ENCODE measurements at places on chromosomes 6 and 20.
A peak's percentile ranks its signal among the peaks of the same experiment; 100 is the strongest.

DNA sequence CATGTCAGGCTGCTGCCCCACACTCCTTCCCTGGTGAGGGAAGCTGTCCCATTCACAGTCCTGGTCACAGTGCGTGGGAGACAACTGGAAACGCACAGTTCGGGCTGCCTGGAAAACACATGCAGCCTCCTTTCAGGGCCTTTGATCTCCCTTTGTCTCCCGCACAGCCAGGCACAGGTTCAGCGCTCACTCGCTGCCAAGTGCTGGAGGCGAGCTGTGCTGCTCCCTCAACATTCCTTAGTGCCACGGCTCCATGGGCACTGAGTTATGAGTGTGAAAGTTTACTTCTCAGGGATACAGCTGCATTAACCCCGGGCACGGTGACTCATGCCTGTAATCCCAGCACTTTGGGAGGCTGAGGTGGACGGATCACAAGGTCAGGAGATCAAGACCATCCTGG is 9.1 kb downstream of the YTHDF1 start:
- no peak for DNase-seq

DNA sequence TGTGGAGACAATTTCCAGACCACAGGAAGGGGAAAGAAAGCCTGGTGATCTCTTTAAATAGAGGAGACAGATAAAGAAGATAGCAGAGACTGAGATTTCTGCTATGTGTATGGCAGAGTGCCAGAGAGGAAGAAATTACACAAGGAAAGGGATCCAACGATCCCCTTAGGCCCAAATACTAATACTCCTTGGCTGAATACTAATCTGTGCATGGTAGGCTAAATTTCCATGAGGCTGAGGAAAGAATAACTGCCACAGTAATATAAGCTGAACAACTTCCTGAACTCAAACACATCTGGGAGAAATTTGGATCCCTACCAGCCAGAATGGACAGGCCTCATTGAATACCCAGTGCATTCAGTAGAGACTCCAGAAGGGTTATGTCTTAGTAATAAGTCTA is 83.3 kb upstream of the TNFAIP3 start:
- no peak for DNase-seq

DNA sequence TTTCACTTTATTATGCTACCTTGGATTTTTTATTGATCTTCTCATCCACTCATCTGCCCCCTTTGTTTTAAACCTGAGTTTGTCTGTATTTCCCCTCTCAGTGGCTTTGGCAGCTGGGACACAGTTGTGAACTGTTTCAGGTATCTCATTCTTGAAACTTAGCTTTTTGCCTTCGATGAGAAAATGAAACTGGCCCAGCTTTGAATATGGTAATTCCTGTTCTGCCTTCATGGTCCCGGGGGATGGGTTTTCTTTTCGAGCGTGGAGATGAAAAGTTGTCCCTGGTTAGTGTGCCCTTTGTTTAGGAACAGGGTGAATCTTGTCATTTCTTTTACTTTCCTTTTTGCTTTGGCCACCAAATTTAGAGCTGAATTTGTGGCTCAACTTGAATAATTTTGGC is 25.6 kb downstream of the DHX35 start:
- DNase-seq = no peak

GRCh38 chr6:158476389-158476788 is 83.5 kb upstream of the TMEM181 start:
- DNase-seq = no peak

- DNase-seq = no peak
Measured at GRCh38 chr6:168578036-168578435, 137.1 kb downstream of the SMOC2 start.

DNA sequence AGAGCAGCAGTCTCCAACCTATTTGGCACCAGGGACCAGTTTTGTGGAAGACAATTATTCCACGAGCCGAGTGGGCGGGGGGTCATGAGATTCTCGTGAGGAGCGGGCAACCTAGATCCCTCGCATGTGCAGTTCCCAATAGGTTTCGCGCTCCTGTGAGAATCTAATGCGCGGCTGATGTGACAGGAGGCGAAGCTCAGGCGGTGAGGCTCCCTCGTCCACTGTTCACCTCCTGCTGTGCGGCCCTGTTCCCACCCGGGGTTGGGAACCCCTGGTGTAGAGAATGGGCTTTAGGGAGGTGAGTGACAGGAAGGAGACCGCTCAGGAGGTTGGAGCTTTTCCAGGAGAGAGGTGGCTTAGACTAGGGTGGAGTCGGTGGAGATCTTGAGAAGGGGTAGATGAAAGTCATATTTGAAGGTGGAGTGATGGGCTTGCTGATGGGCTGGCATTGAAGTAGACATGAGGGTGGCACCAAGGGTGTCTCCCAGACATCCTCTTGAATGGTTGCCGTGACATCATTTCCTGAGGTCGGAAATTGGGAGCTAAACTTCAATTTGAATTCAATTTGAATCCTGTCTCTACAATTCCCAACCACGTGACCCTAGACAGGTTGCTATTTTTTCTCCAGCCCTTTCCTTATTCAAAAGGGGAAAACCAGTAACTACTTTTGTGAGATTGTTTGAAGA is 1.5 kb upstream of the RAD21L1 start:
- DNase-seq = no peak

- DNase-seq = peak; percentile 6
Measured at GRCh38 chr20:46930640-46931339, 36.1 kb downstream of the EYA2 start.

- DNase-seq = no peak
Measured at GRCh38 chr6:28311139-28311823, 24.7 kb downstream of the ZSCAN31 start.

GRCh38 chr20:13220904-13221297 is at the start of gene ISM1:
Gene ISM1 (plus strand): TSS chr20:13221274. CDS start chr20:13221777, 503 bp downstream.
- DNase-seq = no peak

DNA sequence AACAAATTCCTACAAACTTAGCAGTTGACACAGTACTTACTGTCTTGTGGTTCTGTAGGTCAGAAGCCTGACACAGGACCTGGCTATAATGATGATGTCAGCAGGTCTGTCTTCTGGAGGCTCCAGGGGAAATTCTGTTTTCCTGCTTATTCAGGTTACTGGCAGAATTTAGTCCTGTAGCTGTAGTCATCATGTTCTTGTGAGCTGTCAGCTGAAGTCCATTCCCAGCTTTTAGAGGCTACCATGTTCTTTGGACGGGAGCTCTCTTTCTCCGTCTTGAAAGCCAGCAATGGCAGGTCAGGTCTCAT is 99.2 kb downstream of the HIVEP1 start:
- DNase-seq = no peak

- no peak for DNase-seq
Measured at GRCh38 chr20:24698706-24699206, 229.3 kb downstream of the SYNDIG1 start.

DNA sequence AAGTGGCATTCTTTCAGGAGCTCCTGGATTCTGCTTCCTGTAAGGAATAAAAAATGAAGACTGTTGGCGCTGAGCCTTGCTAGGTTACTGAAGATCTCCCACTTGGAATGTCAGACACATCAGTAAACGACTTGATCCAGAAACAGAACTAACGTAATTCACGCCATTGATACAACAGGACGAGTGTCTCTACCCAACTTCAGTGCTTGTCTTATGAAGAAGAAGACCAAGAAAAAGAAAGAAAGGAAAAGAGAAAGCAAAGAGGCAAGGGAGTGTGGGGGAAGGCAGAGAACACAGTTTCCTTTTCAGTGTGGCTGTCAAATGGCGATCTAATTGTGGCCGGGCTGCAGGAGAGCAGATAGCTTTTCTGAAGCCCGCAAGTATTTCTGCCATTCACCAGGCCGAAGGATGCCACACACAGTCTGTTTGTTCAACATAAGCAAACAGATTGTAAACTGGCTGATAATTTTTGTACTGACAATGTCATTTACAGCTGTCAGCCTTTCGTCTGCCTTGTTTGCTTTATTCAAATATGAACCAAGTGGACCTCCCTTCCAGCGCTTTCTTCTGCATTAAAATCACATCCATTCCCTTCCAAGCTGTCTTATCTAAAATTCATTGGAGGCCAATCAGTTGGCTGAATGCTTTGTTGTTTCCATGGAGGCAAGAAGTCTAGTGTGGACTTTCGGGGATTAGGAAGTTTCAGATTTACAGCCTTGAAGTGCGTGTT is 180.6 kb downstream of the FOXA2 start:
- no peak for DNase-seq

GRCh38 chr20:52145587-52145986 is 46.0 kb downstream of the ZFP64 start:
- no peak for DNase-seq

GRCh38 chr6:30037182-30037788 is 23.8 kb upstream of the POLR1H start:
- DNase-seq = no peak

- no peak for DNase-seq
Measured at GRCh38 chr6:17179530-17180073, 77.8 kb downstream of the STMND1 start.

GRCh38 chr6:142883011-142883410 is 62.0 kb downstream of the HIVEP2 start:
- no peak for DNase-seq

GRCh38 chr6:47977314-47977713 is 133.7 kb downstream of the PTCHD4 start:
- DNase-seq = no peak

DNA sequence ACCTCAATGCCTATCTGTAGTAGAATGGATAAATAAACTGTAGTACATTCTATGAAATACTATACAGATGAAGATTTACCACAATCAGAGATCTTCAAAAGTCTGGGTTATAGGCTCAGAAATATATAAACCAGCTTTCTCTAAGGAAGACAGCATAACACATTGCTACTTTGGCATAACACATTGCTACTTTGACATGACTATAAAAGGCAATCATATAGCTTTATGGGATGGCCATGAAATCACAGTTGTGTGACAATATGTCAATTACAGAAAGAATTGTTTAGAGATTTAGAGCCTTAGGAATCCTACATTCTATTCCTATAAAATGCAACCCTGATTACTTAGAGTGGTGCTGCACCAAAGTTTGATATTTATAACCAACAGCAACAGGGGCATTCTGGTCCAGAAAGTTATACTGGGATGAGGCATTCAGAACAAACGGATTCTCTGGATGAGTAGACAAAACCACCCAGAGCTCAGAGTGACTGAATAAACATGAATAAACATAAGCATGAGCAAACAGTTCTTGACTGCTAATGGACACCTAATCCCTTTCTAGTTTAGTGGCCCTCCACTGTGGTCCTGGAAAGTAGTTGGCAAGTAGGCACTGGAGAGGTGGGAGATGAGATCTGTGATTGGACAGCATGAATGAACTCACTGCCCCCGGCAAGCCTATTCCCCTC is 12.0 kb downstream of the TTI1 start:
- no peak for DNase-seq

GRCh38 chr20:61044499-61044898 is 207.6 kb upstream of the CDH4 start:
- DNase-seq = no peak

- no peak for DNase-seq
Measured at GRCh38 chr6:25608558-25609174, 43.3 kb upstream of the SCGN start.

GRCh38 chr6:23140871-23141270 is 571.5 kb downstream of the HDGFL1 start:
- DNase-seq = no peak

- peak; percentile 34 for DNase-seq
Measured at GRCh38 chr6:105077596-105078385, 102.0 kb downstream of the POPDC3 start.

- no peak for DNase-seq
Measured at GRCh38 chr6:20812776-20813175, 278.5 kb downstream of the CDKAL1 start.

GRCh38 chr6:128719786-128720185 is 163.2 kb upstream of the LAMA2 start:
- DNase-seq = no peak

DNA sequence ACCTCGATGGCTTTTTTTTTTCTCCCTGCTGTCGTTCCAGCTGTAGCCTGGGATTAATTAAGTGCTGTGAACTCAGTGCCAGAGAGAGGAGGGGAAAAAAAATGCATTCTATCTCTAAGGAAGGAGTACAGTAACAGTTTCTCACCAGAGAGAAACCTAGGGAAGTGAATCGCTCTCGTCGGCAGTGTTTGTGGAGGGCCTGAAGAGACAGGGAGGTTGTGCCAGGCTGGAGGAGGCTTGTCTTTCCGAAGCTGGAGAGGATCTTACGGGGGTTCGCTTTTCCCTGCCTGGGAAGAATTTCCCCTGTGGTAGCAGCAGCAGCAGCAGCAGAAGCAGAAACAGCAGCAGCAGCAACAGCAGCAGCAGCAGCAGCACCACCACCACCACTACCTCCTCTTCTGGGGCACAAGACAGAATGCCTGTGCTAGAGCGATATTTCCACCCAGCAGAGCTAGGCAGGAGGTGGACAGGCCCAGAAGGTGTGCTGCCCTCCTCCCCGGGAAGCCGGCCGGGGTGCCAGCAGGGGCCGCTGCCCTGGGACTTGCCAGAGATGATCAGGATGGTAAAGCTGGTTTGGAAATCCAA is 186.5 kb downstream of the PDE7B start:
- DNase-seq = peak; percentile 27

DNA sequence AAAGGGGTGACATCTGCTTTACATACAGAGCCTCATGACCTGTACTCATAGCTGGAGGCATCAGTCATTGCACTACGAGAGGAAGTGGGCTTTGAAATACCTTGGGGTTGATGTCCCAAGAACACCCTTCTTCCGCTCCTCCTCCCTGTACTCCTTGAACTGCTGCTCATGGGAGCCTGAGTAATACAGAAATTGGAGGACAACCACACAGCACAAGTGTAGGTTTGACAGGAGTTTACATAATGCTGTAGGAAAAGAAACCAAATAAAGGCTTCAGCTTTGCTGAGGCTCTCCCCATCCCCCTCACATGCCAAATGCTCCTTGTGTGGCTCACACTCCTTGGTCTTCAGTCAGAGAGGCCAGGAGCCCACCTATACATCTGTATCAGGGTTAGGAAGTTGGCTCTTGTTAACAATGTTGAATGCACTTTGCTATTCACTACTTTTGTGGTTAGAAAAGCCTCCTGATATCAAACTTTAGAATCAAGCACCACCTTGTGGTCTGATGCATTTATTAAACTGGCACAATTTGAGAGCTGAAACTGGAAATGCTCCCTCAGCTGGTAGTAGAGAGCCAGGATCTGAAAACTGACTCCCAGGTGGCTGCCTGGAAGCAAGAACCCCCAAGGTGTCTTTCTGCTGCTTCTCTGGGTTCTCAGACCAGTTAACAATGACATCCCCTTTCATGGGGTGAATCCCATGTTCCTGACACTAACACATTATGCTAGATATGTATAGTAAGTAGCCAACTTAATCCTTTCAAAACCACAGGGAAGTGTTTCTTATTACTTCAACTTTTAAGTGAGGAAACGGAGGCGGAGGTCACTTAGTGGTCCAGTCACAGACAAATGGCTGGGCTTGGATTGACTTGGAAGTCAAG is 56.2 kb upstream of the EDN1 start:
- peak; percentile 10 for DNase-seq

GRCh38 chr20:19257865-19258264 is 45.4 kb downstream of the SLC24A3 start:
- DNase-seq = no peak

DNA sequence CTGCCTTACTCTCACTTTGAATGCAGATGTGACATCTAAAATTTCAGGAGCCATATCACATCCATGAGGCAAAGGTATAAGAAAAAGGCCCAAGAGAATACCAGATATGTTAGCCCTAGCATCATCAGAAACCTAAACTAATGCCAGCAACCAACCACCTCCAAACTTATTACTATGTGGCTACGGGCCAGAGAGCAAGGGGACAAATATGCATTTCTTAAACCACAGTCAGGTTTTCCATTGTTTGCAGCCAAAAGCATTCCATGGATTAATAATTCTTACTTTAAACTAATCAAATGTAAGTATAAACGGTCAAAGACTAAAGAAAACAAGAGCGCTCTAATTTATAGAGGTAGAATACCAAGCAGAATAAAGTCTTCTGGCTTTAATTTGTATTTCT is 84.7 kb downstream of the TASP1 start:
- no peak for DNase-seq

Measured in NCI-H1694 treated with DMSO at 0.1 percent for 48 hours (cell line).